Thoracic aorta endothelial cell (primary cell): ENCODE measurements at places on chromosomes 2 and 18. TPM values are rescaled to one million over a fixed set of nuclear protein-coding genes. Genes with fewer than 3 reads are reported as not detected.

MAP2 gene
- 24.5 and 46.1 TPM in 2 replicates for total RNA-seq

GPR45 gene
- total RNA-seq: not detected in 2 replicates

SCTR gene
- not detected in 2 replicates for total RNA-seq

SMCHD1 gene
- 109 and 112 TPM in 2 replicates for total RNA-seq

SLC5A7 gene
- not detected in 2 replicates for total RNA-seq

LRRC30 gene
- not detected in 2 replicates for total RNA-seq

POU3F3 gene
- total RNA-seq: not detected in 2 replicates

DSEL gene
- total RNA-seq: 8.4 and 14.6 TPM in 2 replicates

GCG gene
- not detected in 2 replicates for total RNA-seq

ALLC gene
- not detected in 2 replicates for total RNA-seq

STK36 gene
- total RNA-seq: 23.5 and 24.8 TPM in 2 replicates

COL5A2 gene
- total RNA-seq: 81.4 and 156 TPM in 2 replicates
